Activated naive CD4-positive, alpha-beta T cell treated with Interleukin-2 at 50 U/mL for 16 hours (primary cell): ENCODE measurements at places on chromosomes 2 and 18.

DNA sequence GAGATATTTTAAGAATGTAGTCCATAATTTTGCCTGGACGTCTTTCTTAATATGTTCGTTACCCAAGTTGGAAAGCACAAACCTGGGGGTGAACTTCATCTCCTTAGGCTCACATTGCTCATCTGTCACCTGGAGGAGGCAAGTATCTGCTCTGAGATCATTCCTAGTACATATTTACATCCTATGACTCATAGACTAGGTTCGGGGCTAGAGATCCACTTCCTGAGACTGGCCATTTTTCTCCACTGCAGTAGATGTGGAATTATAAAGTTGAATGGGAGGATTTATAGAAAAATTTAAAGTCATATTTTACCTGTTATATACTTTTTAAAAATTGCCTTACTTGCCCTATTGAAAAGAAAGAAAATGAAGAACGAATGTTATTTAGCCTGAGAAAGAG is 77.5 kb upstream of the PROKR1 start:
- no peak for DNase-seq

DNA sequence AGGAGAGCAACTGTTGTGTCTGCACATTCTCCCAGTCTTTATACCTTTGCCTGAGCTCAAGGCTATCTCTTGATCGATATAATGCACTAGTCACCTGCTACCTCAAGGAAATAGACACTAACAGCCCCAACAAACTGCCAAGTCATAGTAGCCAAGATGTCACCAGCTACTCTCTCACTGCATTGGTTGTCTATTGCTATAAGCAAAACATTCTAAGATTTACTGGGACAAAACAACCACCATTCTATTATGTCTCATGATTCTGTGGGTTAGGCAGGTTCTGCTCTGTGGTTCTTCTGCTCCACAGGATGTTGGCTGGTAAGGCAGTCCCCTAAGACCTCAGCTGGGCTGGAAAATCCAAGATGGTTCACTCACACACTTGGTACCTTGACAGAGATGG is 28.5 kb upstream of the MLPH start:
- DNase-seq, result no peak

DNA sequence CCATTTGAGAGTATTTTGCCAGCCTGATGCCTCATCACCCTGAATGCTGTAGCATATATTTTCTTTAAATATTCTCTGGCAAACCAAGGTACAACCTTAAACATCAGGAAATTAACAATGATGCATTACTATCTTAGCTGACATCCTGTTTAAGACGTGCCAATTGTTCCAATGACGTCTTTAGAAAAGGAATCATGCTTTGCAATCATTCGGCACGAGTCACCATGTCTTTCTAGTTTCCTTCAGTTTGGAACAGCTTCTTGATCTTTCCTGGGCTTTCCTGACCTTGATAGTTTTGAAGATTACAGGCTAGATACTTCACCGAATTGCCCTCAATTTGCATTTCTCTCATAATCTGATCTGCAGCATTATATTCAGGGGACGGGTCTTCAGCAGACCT is 88.2 kb upstream of the GLI2 start:
- no peak for DNase-seq

DNA sequence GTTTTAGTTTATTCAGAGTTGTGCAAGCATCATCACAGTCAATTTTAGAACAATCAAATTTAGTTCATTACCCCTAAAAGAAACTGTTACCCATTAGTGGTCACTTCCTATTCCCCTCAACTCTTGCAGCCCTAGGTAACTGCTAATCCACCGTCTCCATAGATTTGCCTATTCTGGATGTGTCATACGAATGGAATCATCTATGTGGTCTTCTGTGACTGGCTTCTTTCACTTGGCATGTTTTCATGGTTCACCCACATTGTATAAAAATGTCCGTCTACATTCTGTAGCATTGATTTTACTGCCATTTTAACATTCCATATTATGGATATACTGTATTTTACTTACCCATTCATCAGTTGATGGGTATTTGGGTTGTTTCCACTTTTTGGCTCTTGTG is 5.3 kb upstream of the CEP68 start:
- DNase-seq, result no peak

- no peak for DNase-seq
These were observed 201.7 kb downstream of the SNTG2 start for GRCh38 chr2:1152375-1152774.

GRCh38 chr2:113137827-113138226 is 10.4 kb downstream of the IL1RN start:
- DNase-seq, result no peak

- no peak for DNase-seq
These were observed 27.4 kb downstream of the PPP1CB start for GRCh38 chr2:28779001-28779400.

DNA sequence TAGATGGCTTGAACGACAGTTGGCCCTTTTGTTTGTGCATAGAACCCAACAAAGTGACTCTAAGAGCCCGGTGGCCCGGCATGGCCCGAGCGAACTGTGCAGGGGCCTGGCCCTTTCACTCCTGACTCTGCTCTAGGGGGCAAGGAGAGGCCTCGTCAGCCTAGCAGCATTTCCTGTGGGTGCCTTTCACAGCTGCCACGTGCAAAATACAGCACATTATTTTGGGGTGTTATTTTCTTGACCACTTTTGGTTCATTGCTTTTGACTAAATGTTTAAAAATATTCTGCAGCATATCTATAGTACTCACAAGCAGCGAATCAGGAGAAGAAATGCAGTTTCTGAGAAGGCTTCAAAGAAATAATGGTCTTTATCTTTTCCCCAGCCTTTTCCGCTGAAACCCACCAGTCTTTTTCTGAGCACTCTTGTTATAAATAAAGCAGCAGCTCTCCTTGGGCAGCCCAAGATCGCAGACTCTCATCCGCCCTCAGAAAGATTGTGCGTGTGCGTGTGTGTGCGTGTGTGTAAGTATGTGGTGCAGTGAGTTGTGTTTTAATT is 31.3 kb downstream of the DGKD start:
- DNase-seq, result no peak

- DNase-seq, result no peak
These were observed 398 bp downstream of the CRYBA2 start for GRCh38 chr2:218992703-218993344.

- no peak for DNase-seq
These were observed 86.3 kb upstream of the EFEMP1 start for GRCh38 chr2:56009758-56010458.

- no peak for DNase-seq
These were observed 114.0 kb upstream of the STON1 start for GRCh38 chr2:48415836-48416515.

- no peak for DNase-seq
These were observed 143.5 kb downstream of the PKP4 start for GRCh38 chr2:158600155-158600802.

DNA sequence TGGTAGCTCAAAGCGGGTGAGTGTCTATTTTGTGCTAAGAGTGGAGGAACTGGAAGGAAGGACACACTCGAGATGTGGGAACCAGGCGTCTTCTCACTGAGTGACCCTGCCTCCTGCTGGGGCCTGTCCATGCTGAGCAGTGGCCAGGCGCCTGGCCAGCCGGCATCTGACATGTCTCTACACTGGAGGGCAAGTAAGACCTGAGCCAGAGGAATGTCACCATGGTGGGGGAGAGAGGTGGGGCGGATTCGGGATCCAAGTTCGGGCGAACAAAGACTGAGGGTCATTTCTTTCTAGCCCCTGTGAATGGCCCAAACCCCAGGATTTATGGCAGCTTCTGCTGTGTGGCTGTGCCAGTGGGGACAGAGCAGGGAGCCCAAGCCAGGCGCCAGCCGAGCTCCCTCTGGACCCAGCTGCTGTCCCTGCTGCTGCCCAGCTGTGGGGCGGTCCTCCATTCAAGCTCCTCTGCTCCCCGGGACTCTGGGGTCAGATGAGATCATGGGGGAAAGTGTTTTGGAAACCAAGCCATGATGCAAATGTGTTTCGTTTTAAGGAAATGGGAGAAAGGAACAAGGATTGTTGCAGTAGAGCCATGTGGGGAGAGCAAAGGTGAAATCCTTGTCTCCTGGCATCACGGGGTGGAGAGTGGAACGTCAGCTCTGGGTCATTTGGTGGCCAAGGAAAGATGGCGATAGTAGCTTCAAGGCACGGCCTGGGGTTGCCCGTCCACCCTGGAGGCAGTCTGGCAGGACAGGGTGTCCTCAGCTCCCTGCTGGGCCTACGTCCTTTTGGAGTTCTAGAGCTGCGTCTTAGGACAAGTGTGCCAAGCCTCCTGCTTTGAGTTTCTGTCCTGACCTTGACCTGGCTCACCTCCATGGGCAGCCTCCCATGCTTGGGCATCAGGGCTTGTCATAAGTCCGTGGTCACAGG is 8.1 kb downstream of the ACKR3 start:
- DNase-seq, result no peak

DNA sequence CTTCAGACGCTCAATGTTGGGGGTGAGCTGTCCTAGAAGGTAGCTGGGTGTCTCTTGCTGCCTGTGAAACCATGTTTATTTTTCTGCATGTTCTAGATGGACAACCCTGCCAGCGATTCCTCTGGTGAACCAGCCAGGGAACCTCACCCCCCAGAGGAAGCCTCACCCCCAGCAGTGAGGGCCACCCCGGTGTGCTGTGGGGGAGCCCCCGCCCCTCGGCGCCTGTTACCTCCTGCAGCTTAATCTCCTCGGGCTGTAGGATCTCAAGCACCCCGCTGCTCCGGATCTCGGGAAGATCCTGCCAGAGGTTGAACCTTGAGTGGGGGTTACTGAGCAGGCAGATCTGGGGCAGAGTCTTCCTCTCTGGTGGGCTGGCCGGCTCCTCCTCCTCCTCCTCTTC is 50.0 kb downstream of the SNORC start:
- no peak for DNase-seq

DNA sequence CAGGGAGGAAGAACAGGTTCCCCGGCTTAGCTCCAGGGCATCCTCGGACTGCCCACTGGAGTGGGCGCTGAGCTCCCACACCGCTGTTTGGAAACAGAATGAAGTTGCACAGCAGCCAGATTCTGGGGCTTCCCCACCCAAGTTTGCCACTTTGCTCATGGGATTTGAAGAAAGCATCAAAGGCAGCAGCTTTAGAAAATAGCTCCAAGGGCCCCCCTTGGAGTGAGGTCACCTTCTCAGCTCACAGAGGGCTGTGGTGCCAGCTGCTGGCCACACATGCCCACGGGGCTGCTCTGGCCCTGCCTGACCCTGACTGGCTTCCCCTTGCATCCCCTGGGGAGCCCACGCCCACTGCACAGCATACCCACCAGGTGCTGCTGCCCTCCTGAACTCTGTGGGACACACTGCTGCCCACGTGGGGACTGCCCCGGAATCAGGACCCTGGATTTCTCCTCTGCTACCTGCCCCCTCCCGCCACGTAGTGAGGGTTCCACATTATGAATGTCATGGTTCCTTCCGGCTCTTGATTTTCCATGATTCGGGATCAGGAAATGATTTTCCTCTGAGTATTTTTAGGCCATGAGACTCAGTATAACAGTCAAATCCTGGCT is 70.3 kb downstream of the TGOLN2 start:
- no peak for DNase-seq

- no peak for DNase-seq
These were observed 496.1 kb upstream of the RAB6C start for GRCh38 chr2:129483366-129483765.

- DNase-seq, result no peak
These were observed 2.6 kb downstream of the CYB5A start for GRCh38 chr18:74289137-74289536.

GRCh38 chr2:122663620-122664019 is 908.2 kb downstream of the TSN start:
- no peak for DNase-seq

- DNase-seq, result no peak
These were observed 45.7 kb downstream of the RDH14 start for GRCh38 chr2:18514526-18515461.

GRCh38 chr2:187054501-187055319 is 205.7 kb upstream of the ZSWIM2 start:
- no peak for DNase-seq

DNA sequence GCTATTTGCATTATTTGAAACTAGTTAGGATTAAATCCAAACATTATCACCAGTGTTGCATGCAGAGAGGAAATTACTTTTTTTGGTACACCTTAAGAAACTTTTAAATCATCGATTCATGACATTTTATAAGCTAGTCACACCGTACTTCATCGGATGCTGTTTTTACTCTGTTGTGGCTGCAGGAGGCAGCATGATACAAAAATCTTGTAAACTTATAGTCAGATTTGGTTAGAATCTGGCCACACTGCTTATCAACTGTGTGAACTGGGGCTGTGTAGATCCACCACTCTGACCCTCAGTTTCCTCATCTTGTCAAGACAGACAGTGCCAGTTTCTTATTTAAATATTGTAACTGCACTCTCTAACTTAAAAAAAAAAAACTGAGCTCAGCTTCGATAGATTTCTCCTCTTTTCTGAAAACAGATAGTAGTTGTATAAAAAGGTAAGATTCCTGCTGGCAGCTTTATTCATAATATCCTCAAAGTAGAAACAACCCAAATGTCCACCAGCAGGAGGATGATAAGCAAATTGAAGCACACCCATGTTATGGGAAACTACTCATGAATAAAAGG is 77.8 kb downstream of the RAPGEF4 start:
- DNase-seq, result no peak

DNA sequence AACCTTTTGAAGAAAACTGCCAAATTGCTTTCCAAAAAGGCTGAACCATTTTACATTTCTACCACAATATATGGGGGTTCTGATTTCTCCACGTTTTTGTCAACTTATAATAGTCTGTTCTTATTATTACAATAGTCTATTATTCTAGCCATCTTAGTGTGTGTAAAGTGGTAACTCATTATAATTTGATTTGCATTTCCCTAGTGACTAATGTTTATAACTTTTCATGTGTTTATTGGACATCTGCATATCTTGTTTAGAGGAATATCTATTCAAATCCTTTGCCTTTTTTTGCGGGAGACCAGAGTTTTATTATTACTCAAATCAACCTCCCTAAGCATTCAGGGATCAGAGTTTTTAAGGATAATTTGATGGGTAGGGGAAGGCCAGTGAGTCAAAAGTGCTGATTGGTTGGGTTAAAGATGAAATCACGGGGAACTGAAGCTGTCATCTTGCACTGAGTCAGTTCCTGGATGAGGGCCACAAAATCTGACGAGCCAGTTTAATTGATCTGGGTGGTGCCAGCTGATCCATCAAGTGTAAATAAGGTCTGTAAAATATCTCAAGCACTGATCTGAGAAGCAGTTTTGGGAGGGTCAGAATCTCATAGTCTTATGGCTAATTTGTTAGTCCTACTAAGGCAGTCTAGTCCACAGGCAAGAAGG is 303.4 kb upstream of the NCKAP5 start:
- DNase-seq, result no peak

- DNase-seq, result no peak
These were observed 153.3 kb upstream of the KYNU start for GRCh38 chr2:142724186-142724585.

- DNase-seq, result no peak
These were observed 44.3 kb upstream of the TMEM87B start for GRCh38 chr2:112010751-112011150.

DNA sequence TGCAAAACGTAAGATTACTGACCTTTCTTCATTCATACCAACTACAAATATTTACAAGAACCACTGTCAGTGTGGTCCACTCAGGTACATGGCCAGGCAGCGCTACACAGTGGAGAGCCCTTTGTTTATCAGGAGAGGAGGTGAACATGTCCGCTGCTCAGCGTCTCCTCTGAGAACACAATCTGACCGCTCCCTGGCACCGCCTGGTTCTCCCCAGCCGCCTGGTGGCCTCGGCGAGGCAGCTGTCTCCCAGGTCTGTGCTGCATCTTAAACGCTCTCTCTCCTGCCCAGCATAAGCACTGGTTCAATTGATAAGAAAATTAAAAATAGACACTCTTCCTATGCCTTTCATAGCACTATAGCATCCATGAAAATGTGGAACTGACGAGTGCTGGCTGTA is 146.8 kb upstream of the PXDN start:
- DNase-seq, result no peak
